ENCODE measurements at places on chromosomes 7 and 10.

DNA sequence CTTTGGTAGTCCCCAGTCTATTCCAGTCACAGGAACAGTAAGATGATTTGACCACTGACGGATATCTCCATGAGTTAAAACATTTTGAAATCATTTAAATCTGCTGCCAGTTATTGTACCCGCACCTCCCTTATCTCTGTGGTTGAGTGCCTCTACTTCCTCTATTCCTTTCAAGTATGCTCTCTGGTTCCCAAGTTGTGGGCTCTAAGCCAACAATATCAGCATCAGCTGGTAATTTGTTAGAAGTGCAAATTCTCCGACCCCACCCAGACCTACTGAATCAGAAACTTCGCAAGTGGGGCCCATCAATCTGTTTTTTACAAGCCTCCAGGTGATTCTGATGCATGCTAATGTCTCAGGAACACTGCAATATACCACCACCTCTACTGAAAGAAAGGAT, 235.5 kb downstream of the CCSER2 start:
- DNase-seq, result no peak

DNA sequence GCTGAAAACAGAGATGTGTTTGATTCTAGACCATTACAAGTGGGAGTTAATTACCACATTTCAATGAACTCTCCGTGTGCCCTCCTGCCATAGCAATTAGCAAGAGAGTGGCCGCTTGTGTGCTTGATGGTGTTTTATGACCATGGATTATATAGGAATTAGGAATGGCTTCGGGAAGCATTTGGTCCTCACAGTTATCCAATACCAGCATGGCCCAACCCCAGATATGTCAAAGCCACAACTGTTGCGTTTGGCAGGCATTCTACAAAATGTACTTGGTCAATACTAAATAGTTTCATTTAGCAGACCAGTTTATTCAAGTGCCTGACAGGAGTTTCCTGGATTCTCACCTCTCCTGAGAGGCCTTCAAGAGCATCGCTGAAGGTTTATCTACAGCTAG, 509.0 kb upstream of the GALNT17 start:
- peak; percentile 51 for DNase-seq

DNA sequence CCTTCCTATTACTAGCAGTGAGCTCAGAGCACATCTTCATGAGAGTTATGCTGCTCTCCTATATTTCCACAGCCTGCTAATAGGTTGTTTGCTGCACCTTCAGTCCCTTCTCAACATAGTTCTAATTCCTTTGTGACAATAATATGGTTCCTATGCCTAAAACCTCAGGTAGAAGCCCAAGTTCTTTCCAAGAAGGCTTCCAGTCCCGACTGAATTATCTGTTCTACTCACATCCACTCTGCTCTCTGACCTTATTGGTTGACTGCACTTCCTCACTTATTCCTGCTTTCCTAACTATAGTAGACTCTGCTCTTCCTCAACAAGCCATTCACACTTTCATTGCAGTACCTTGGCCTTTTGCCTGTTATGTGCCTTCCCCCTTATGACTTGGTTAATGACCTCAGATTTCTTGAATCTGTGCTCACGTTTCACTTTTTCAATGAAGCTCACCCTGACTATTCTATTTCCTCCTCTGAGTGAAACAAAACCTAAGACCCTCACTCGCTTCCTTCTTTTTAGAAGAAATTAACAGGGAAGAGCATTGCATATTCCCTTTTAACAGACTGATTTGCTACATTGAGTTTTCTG, 132.7 kb downstream of the MDFIC start:
- no peak for DNase-seq

GRCh38 chr7:43938892-43939482, 12.8 kb downstream of the UBE2D4 start:
- DNase-seq, result no peak

- peak; percentile 67 for DNase-seq
Measured at GRCh38 chr10:103645141-103646054, 151.9 kb downstream of the NEURL1 start.

- DNase-seq, result peak; percentile 24
Measured at GRCh38 chr10:71075086-71075758, 137.1 kb upstream of the UNC5B start.

DNA sequence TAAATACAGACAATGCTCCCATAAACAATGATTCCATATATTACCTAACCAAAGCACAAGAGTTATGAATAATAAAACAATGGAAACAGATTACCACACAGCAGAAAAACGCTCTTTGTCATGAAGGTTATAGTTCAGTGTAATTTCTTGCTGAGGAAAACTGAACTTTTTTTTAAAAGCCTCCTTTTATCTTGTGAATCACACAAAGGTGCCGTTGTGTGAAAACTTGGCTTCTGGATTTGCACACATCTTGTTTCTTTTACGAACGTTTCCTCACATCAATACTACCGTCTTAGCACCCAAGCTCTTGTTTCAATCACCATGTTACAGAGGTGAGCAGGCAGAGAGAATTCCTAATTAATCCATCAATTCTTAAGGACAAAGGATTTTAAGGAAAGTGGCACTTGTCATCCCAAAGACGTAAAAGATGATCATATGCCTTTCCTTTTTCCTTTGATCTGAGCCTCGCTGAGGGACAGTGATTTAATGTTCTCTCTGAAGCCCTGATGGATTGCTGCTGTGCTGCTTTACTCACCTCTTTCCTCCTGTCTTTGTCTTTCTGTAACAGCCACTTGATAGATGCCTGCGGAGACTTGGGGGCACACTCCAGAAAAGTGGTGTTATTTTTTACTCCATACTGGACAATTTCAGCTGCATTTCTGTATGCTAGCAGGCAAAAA, 110.1 kb downstream of the CD36 start:
- no peak for DNase-seq

GRCh38 chr7:137976232-137976631, 25.7 kb downstream of the CREB3L2 start:
- no peak for DNase-seq
